ENCODE measurements at places on chromosomes 3 and 15. TPM values are rescaled to one million over a fixed set of nuclear protein-coding genes. Genes with fewer than 3 reads are reported as not detected.

Gene MOBP
- total RNA-seq = 1.3 TPM

Gene STX19
- total RNA-seq = 23.4 TPM

Gene SLITRK3
- 0.21 TPM for total RNA-seq

Gene IL20RB
- total RNA-seq = 1.3 TPM

Gene SLC33A1
- total RNA-seq = 27.3 TPM

Gene IFT80
- 11.1 TPM for total RNA-seq

Gene TP63
- total RNA-seq = 0.11 TPM

Gene TMEM207
- total RNA-seq = not detected

Gene ANKUB1
- not detected for total RNA-seq

Gene FANCD2OS
- total RNA-seq = not detected

- DNase-seq = no peak
Measured at GRCh38 chr3:14620512-14620911, 31.1 kb upstream of the CCDC174 start.

DNA sequence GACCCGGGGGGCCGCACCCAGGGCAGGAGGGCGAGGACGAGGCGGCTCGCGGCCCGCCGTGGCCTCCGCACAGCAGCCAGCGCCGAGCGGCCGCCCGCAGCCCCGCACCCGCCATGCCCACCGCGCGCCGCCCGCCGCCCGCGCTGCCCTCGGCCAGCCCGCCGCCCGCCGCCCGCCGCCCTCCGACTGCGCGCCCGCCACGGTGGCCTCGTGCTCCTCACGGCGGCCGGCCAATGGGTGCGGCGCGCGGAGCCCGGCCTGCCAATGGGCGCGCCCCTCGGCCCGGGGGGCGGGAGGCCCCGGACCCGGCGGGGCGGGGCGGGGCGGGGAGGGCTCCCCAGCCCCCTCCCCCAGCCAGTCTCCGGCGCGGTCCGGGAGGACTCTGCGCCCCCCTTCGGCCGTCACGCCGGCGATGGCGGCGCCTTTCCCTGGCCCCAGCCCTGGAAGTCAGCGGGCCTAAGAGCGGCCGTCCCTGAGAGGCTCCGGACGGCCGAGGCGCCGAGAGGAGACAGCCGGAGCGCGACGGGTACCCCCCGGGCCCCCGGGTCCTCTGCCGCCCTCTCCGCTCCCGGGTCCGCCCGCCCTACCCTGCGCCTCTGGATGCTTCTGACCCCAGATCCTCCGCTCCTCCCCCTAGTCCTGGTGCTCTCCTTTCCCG, at the start of gene NT5DC2:
Gene NT5DC2, minus strand, starts transcription at position 235 of the 658 bp plus-strand sequence. Its CDS starts 120 bp downstream, at position 115.
- DNase-seq = no peak

DNA sequence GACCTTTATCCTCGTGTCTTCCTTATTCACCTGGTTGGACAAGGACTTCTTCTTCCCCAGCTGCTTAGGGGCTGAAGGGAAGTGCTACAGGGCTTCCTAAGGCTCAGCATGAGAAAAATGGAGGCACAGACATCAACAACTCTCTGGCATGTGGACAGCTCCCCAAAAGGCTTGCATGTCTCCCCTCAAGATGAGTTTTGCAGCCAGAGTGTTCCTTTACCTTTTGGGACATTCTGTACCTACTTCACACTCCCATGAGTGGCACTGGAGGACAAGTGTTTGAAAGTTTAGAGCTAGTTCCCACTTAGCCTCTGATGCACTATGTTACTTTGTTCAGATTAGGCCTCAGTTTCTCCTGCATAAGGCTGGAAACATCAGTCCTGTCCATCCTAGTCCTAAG, 77.1 kb upstream of the HACD2 start:
- no peak for DNase-seq

Measured in left colon (tissue), 2 donors.